ENCODE measurements at places on chromosomes 6 and 20.

GRCh38 chr6:161152907-161153662 is 120.8 kb downstream of the AGPAT4 start:
- DNase-seq = no peak

DNA sequence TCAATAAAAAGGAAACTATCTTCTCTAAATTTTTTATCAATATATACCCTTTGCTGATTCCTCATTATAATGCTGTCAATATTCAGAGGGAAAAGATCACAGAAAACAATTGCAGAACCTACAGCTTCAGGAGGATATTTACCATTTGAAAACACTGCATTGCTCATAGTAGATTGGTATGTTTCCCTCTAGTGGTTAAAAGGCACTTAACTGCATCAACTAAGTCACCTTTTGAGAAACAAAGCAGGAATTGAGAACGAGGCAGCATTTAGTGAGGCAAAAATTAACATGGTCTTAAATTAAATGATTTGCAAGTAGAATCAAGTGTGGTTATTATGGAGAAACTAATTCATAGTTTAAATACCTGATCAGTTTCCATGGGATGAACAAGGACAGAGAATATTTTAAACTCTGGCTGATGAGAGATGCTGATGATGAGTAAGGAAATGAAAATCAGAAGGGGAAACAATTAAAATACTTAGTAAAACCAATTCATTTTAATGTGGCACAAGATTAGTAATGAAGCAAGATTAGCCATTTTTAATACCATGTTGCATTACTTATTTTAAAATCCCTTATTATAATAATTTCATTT is 642.1 kb downstream of the EPHA7 start:
- DNase-seq = peak; percentile 65

DNA sequence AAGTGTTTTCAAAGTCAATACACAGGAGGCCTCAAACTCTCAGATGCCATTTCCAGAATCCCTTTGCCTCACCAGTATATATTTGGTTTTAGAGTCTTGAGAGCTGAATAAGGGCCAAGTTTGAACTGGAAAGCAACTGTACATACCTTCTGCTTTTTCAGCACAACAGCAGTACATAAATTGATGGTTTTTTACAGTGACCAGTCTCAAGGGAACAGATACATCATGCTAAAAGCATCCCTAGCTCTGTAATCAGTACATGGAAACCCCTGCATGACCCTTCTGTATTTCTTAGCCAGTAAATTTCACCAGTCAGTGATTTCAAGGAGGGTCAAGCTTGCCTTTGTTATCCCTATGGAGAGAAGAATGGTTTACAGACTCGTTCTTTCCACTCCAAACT is 40.6 kb upstream of the ECHDC1 start:
- DNase-seq = no peak

- DNase-seq = peak; percentile 5
Measured at GRCh38 chr6:7894262-7895124, 16.1 kb downstream of the TXNDC5 start.

DNA sequence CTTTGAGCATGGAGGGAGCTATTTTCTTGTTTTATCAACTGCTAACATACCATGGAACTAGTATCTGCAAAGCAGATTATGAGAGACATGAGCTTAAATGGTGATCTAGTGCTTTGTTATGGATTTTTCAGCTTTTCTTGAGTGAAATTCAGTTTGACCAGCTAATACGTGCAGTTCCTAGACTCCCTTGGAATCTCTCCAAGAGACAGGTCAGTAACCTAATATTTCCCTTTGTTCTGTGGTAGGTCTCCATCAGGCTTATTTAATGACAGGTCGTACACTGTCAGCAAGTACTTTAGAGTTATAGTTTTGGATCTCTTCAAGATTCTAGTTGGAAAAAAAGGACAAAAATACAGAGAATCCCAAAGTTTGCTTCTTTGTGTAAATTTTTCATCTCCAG is 43.9 kb downstream of the HDAC2 start:
- no peak for DNase-seq

DNA sequence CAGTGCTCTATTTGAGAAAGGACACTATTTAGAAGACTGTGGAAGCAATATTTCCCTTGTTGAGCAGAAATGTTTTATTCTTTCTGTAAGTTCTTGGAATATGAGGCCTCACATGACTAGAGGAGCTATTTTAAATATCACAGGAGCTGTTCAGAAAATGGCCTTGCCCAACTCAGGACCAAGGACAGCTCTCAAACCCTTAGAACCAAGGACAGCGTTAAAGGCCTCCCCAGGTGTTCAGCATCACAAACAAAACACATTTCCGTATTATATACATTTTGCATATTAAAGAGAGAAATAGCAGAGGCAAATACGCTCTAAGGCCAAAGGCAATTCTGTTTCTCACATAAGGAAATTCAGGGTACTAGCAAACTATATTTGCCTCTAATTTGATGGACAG is 631.4 kb downstream of the CDH26 start:
- DNase-seq = peak; percentile 38

DNA sequence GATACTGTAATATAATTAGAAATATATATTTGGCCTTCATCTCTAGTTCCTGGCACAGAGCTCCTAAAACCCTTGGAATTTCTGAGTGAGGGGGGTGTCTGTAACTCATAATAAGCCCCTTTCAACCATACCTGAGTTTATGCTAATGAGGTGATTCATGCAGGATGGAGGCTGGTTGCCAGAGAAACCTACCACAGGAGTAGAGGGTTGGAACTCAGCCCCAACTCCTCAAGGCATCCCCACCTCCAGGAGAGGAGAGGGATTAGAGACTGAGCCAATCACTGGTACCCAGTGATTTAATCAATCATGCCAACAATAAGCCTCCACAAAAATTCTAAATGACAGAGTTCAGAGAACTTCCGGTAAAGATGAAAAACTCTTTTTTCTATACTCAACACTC is 17.5 kb downstream of the UQCC1 start:
- no peak for DNase-seq

DNA sequence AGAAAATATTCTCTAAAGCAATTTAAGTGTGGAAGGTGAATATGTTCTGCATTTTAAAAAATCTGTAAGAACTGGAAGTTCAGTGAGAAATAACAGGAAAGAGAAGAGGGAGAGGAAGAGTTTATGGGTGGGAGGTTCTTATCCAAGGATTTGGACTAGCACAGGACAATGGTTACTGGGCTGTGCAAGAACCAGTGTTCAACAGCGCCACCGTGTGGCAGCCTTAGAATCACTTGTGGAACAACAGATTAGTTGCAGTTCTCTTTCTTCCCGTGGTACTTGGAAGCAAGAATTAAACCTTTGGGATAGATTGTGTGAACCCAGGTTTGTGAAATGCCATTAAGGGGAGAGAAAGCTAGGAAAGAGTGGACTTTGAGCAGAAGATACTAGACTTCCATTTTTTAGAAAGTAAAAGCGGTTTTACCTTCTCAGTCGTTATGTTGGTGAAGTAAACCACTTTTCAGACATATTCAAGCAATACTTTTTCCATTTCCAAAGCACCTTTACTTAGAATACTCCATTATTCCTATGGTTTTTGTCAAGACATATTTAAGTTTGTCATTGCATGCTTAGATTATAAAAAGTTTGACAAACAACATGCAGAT is 436.7 kb downstream of the RNF144B start:
- DNase-seq = peak; percentile 23

GRCh38 chr20:35447082-35447789 is 8.2 kb upstream of the CEP250 start:
- peak; percentile 86 for DNase-seq

GRCh38 chr6:48825501-48826151 is 637.4 kb downstream of the MMUT start:
- DNase-seq = no peak

DNA sequence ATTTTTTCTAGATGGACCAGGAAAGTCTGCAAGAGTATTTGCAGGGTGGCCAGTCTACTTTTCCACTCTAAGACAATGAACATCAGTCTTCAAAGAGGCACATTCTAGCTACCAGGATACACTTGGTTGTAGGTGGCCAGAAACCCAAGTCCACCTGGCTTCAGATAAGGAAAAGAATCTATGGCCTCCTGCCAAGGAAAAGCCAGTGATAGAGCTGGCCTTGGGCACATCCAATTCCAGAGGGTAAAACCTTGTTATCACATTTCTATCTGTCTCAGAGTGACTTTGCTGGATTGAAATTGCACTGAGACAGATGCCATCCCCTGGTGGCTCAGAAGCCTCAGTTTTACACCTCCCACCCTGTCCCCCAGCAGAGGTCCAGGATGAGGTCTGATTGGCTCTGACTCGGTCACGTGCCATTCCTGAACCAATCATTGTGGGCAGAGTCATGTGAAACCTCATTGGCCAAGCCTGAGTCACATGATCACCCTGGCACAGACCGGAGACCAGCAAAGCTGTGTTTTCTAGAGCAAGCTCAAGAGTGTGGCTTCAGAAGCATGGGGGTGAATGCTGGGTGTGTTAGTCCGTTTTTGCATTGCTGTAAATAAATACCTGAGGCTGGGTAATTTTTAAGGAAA is 497.4 kb upstream of the SULF2 start:
- no peak for DNase-seq

GRCh38 chr20:8132484-8133309 is 631 bp downstream of the PLCB1 start:
- no peak for DNase-seq

GRCh38 chr6:34031625-34032383 is 114.1 kb downstream of the GRM4 start:
- no peak for DNase-seq

GRCh38 chr6:2680264-2680922 is 70.3 kb downstream of the MYLK4 start:
- DNase-seq = no peak

GRCh38 chr6:14210663-14211561 is 93.3 kb downstream of the CD83 start:
- peak; percentile 93 for DNase-seq

DNA sequence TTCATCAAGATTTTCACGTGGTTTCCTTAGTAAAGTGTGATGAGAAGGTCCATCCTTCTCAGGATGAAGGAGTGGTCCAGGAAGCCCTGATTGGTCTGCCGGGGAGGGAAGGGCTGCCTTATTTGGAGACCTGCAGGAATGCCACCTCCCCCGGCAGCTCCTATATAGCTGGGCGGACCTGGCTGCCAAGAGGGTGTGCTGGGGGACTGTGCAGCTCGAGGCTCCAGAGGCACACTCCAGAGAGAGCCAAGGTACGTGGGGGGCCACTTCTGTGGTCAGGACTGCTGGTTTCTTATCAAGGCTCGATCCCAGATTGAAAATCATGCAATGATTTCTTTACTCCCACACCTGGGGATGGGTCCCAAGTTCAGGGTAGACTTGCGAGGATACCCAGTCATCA is at the start of gene PRND:
Gene PRND (plus strand): TSS at position 191 of the 400 bp plus-strand sequence. CDS start 2,643 bp downstream, outside the sequence.
- DNase-seq = no peak

DNA sequence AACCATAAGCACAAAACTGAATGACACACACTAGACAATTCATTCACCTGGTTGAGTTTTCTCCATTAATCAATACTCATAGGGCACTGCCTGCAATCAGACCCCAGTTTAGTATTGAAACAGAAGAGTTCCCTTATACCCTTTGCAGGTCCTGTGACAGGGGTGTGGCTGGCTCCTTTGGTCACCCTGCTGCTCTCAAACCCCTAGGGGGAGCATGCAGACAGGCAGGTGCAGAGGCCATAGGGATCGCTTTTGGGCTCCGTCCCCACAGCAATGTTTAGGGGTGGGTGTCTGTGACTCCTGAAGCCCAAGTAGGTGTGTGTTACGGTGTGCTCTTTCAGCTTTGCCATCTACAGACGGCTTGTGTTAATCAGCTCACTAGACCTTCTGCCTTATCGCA is 210.4 kb downstream of the CENPW start:
- DNase-seq = no peak

DNA sequence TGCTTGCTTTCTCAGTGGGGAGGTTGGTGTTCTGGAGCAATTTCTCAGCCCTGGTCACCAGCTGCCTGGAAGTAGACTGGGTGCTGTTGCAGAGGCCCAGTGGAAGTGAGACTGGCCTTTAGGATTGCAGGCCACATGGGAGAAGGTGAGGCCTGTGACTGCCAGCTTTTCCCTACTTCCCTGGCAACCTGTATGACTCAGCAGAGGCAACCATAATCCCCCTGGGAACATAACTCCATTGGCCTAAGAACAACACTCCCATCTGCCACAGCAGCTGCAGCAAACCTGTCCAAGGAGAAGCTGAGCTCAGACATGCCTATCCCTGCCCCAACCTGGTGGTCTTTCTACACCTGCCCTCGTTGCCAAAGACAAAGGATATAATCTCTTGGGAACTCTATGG is 473.5 kb upstream of the SPTLC3 start:
- DNase-seq = no peak

DNA sequence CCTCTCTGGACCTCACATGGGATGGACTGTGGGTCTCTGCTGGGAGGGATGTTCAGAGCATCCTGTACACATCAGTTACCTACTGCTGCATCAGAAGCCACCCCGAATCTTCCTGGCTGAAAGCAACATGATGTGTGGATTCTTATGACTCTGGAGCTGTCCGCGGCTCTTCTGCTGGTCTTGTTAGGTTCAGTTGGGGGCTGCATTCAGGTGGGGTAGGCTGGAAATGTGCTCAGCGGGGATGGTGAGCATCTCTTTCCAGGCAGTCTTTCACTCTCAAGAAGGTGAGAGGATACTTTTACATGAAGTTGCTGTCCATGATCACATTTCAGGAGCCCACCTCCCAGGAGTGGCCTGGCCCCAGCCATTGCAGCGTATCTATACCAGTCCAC is 5.2 kb upstream of the CST5 start:
- no peak for DNase-seq

GRCh38 chr6:155432293-155432692 is 23.3 kb downstream of the NOX3 start:
- no peak for DNase-seq

DNA sequence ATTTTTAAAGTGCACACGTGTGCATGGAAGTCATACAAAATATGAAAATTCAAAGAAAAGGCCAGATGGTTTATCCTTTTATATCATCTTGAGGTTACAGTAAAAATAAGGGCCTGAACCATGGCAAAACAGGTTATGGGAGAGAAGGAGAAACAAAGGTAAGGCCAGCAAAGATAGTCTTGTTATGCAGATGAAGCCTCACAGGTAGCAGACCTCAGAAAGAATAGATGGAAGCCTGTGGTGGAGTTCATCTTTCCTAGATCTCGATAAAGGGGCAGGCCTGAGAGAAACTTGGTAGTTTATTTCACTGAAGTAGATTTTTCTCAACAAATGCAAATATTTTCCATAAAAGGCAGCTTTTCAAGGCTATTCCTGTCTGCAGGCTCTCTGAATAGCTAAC is 693.8 kb downstream of the KHDRBS2 start:
- DNase-seq = no peak

- DNase-seq = no peak
Measured at GRCh38 chr6:72621291-72622093, at the start of gene KCNQ5. TSS of gene KCNQ5 (plus strand) at chr6:72622064.

DNA sequence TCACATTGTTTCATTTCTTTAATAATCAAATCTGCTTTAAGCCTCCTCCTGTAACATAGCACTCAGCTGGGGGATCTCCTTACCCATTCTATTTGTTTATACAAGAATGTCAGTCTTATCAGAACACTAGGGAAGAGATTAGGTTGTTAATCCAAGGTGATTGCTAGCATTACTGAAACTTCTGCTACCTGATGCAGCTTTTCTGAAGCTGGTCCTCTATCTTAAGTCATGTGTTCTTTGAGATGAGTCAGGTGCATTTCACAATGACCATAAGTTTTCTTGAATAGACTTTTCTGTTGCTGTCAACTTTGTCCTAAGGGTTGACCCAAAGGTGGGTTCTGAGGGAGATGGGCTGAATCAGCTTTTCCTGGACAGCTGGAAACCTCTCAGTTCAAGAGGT is 60.7 kb upstream of the SYNCRIP start:
- DNase-seq = no peak

Data from MM.1S (cell line).